ENCODE measurements at places on chromosomes 11 and 22.

- DNase-seq = peak; percentile 39
Measured at GRCh38 chr22:28443526-28443876, 236.1 kb downstream of the TTC28 start.

DNA sequence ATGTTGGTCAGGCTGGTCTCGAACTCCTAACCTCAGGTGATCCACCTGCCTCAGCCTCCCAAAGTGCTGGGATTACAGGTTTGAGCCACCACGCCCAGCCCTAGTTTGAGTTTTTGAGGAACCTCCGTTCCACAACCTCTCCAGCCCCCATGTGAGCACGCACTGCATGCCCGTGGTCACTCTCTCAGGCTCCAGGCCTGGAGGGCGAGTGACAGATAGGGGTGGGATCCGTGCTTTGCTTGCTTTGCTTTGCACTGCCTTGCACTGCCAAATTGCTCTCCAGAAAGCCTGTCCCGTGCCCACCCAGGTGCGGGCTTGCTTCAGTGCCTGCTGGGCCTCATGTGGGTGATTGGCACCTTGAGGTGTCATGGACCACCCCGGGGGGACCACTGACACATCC lies 29.9 kb downstream of the FGF4 start:
- DNase-seq = no peak

GRCh38 chr11:110093407-110094297 lies 460 bp downstream of the ZC3H12C start:
- peak; percentile 39 for DNase-seq

GRCh38 chr22:27885977-27886842 lies 32.8 kb downstream of the PITPNB start:
- DNase-seq = peak; percentile 38

DNA sequence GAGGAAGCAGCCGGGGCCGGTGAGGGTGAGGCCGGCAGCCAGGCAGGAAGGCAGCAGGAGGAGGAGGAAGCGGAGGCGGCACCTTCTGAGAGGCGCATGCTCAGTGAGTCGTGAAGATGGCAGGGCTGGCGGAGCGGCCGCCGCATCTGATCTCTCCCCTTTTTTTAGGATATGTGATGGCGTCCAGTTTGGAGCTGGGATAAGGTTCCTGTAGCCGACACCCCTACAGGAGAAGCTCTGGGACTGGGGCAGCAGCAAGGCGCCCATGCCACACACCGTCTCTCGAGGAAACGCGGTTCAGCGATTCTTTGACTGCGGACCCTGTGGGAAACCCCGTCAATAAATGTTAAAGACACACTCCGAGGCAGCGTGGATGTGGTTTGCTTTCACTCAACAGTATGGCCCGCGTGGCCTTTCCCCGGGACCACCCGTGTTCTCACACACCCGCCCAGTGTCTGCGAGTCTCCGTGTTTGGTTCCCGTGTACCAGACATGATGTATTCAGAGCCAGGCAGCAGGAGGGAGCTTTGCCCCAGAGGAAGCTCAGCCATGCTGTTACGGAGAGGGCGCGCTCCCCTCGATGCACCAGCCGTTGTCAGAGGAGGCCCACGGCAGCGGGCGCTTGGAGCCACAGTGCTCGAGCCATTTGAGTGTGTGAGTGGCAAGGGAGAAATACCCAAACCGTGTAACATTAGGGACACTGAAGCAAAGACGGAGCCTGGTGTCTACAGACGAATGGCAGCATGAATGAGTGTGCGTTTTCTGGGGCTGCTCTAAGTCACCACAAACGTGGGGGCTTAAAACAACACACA lies 27.7 kb upstream of the PARVB start:
- DNase-seq = no peak

DNA sequence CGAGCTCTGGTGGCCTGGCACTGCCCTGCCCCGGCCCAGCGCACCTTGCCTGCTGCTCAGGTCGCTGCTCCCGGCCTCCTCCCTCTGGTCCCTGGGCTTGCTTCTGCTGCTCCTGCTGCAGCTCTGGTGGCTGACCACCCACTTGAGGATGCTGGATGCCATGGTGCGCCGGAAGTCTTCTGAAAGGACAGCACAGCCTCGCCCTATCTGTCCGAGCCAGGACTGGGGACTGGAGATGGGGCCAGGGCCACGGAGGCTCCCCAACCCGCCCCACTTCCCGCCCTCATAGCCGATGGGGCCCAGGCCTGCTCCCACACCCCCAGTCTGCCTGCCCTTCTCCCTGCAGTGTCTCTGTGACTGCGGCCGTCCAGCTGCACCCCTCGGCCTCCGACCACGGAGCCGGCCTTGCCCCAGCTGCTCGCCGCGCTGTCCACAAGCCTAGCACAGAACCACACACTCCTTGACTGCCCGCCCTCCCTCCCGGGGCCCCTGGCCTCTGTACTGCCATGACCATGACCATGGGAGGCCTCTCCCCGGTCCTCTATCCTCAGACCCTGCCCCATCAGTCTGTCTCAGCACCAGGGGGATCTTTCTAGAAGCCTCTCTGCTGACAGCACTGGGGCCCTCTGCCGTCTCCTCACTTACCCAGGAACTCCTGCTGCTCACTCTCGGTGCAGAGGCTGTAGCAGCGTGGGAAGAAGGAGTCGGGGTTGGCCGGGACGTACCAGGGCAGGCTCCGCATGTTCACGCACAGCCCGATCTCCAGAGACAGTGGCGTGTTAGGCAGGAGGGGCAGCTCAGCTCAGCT lies 12.7 kb downstream of the TTLL8 start:
- DNase-seq = no peak

DNA sequence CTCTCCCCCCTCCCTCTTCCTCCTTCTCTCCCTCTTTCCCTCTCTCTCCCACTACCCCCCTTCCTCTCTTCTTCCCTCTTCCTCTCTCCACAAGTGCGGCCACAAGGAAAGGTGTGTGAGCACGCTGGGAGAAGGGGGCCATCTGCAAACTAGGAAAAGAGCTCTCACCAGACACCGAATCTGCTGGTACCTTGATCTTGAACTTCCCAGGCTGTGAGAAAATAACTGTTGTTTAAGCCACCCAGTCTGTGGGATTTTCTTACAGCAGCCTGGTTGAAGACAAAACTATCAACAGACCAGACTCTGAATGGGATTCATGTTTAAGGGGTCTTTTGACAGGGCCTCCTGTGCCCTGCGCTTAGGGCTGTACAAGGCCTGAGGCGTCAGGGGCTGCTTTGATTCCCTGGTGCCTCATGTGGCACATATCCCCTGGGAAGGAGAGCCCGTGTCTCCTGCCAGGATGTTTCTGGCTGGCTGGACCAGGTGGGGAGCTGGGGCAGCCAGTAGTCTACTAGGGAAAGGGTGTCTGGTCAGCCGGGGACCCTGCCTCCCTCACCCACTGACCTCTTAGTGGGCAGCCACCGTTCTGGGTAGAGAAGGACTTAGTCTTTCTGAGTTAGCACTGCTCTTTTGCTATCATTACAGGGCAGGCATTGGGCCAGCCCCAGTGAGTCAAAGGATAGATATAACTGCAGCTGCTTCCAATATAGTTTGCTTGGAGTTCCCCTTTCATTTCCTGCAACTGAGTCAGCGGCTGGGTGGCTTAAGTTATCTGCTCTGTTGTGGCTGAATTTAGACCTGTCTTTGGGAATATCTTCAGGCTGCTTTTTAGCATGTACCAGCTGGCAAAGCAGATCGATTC lies 6.2 kb downstream of the PANX1 start:
- DNase-seq = no peak

DNA sequence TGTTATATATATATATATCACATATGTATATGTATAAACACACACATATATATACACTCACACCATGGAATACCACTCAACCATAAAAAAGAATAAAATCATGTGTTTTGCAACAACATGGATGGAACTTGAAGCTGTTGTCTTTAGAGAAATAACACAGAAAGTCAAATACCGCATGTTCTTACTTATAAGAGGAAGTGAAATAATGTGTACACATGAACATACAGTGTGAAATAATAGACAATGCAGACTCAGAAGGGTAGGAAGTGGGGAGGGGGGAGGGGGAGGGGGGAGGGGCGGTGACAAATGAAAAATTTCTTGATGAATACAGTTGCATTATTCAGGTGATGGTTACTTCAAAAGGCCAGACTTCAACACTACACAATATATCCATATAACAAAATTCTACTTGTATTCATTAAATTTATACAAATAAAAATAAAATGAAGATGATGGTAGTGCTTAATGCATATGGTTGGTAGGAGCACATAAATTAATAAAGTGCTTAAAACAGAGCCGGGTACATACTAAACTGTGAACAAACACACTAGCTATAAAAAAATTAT lies 5.8 kb upstream of the OR5B2 start:
- DNase-seq = no peak

- no peak for DNase-seq
Measured at GRCh38 chr11:102244681-102245409, 72.4 kb upstream of the BIRC3 start.

DNA sequence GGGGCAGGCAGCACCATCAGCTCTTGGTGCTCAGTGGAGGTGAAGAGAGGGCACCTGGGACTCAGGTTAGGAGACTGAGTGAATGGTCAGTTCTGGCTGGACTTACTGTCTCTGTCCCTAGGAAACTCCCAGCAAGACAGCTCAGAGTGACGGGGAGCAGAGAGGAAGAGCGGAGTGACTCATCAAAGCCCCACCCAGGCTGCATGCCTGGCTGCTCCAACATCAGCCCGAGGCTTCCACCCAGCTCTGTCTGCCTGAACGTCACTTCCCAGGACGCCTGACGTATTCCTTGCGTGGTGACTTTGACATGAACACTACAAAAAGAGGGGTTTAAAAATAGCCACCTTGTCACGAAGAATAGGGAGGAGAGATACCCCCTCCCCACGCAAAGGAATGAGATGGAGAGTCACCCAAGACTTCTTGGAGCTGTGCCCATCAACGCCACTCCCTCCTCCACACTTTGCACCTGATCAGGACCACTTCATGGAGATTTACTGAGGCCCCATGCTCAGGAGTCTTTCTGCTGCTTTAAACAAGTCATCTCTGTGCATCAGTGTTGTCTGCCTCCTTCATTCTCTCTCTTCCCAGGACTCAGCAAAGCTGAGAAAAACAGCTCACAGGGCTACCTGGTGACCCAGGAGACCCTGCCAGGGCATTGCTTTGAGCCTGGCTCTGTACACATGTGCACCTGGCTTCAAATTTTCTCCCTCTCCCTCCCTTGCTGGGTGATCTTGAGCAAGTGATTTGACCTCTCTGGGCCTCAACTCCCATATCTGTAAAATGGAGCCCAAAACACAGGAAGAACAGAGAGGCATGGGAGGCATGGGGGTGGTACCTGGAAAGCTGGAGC lies 83.1 kb downstream of the MN1 start:
- no peak for DNase-seq

GRCh38 chr11:123475469-123475868 lies 45.4 kb downstream of the GRAMD1B start:
- DNase-seq = peak; percentile 42

DNA sequence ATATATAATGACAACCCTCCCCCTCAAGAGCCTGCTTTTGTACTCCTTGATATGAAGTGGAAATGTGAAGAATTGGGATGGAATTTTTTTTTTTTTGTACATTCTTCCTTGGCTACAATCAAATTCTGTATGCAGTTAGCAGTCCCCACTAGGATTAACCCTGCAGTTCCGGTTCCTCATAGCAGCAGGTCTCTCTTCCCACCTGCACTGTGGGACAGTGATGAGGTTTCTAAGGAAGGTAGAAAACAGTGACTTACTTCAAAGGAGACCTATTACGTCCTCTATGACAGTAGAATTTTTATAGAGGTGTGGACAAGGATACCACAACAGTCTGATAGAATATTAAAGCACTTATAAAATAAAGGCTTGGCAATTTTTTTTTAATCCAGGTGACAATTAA lies 46.3 kb upstream of the ALKBH3 start:
- DNase-seq = no peak

DNA sequence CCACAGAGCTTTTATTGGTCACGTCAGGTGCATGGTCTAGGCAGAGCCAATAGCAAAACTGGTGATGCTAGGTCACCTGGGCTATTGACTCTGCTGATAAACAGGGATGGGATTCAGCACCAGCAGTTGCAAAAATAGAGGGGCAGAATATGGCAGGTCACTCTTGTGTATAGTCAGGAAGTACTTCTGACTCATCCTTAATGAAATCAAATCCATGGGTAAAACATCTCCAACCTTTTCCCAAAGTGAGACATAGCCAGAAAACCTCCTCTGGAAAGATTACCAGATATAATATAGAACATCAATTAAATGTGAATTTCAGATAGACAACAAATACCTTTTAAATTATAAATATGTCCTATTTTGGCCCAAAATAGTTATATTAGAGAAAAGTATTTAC lies 383.2 kb downstream of the METTL15 start:
- no peak for DNase-seq

GRCh38 chr11:126328444-126328843 lies 24.6 kb downstream of the DCPS start:
- no peak for DNase-seq
